ENCODE measurements at places on chromosomes 16 and 17.

DNA sequence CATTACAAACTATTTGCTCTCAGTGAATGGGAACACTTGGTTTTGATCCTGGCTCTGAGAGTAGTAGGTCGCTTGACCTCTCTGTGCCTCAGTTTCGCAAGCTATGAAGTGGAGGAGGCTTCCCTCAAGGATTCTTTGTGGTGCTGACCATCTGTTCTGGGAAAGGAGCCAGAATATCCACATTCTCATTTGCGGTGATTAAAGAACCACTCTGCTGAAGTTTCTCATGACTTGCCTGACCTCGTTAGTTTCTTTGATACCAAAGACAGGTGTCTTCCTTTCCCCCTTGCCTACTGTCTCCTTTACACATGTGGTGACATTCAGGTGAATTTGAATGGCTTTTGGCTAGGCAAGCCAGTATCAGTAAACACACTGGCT lies 116.0 kb downstream of the SNX29 start:
- DNase-seq = no peak

- DNase-seq = peak; percentile 79
These were observed 562 bp downstream of the USP31 start for GRCh38 chr16:23148513-23149266.

DNA sequence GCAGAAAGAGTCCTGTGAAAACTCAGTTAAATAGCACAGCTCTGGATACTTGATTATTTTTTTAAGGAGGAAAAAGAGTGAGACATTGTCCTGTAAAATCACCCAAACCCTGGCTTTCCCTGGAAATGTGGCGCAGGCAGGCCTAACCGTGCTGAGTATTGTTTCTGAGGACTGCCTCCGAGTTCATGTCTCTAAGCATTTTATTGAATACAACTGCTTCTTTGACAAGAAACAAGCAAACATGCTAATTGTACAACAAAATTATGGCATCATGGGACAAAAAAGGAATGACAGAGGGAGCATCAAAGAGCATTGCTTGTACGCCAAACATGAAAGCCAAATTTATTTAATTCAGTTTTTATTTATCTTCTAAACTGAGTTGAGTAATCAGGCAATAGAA lies 64.5 kb upstream of the HSBP1 start:
- DNase-seq = no peak

GRCh38 chr16:67185651-67186134 lies 1.9 kb upstream of the MATCAP1 start:
- no peak for DNase-seq

- peak; percentile 93 for DNase-seq
These were observed 23.0 kb upstream of the EIF1 start for GRCh38 chr17:41665566-41666236.

- DNase-seq = no peak
These were observed 6.1 kb upstream of the PDP2 start for GRCh38 chr16:66874079-66874775.

DNA sequence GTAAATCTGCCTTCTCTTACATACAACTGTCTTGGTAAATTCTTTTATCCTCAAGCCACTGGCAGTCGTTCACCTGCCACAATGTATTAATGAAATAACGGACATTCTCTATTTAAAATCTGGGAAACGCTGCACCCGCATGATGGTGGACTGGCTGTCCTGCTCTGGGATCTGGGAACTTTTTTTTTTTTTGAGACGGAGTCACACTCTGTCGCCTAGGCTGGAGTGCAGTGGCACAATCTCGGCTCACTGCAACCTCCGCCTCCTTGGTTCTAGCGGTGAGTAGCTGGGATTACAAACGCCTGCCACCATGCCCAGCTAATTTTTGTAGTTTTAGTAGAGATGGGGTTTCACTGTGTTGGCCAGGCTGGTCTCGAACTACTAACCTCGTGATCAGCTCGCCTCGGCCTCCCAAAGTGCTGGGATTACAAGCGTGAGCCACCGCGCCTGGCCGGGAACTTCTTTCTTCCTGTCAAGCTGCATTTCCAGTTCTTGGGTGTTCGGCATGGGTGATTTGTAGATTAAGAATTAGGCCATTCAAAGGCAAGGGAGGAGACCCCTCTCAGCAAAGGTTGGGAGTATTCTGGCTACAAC lies 28.3 kb downstream of the PRDM7 start:
- no peak for DNase-seq

- peak; percentile 48 for DNase-seq
These were observed 709 bp downstream of the STAT5A start for GRCh38 chr17:42288803-42289610.

DNA sequence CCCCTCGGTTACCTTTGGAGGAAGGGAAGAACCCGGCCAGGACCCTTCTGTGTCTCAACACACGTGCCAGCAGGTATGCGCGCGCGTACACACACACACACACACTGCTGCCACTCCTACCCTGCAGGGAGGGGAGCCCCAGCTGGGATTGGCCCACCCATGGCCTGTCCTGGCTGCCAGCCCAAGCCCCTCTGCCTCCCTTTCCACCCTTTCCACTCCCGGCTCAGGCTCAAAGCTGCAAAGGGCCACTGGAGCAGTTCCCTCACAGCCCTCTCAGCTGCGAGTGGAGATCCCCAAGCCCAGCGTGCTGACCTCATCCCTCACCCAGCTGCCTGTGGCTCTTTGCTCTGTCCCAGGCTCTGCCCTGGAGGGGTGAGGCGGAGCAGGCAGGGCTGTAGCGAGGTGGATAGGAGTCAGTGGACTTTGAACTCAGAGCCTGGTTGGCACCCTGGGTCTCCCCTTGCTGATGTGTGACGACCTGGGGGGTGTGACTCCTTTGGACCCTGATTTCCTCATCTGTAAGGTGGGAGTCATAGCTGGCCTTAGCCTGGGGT lies 14.5 kb downstream of the KIF19 start:
- no peak for DNase-seq
